ENCODE measurements at places on chromosomes 1 and 21.

GRCh38 chr1:31760471-31761470, 3.4 kb downstream of the ADGRB2 start:
- peak; percentile 88 for DNase-seq

GRCh38 chr1:154141240-154141639, 13.6 kb downstream of the NUP210L start:
- no peak for DNase-seq

GRCh38 chr21:44569861-44570517, 3.5 kb upstream of the KRTAP10-4 start:
- DNase-seq: no peak

GRCh38 chr1:84550826-84551225, 23.4 kb downstream of the CTBS start:
- no peak for DNase-seq

GRCh38 chr1:113763661-113764060, 4.4 kb upstream of the PHTF1 start:
- no peak for DNase-seq

GRCh38 chr1:212506666-212507065, 73.9 kb downstream of the NENF start:
- no peak for DNase-seq

GRCh38 chr1:25019337-25020172, 89.5 kb upstream of the RUNX3 start:
- no peak for DNase-seq

DNA sequence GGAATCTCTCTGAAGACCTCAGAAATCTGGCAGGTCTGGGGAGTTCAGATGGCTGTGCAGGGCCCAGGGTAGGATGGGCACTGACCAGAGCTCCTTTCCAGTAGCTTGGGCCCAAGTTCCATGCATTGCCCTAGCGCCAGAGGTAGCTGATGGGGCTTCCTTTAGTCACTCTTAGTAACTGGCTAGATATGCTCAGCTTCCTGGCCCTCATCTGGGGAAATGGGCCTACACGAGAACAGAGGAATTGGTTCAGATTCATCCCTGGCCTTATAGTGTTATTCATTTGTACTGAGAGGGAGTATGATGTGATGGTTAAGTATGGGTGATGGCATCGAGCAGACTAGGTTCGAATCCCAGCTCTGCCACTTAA, 15.5 kb upstream of the PSMB2 start:
- no peak for DNase-seq

DNA sequence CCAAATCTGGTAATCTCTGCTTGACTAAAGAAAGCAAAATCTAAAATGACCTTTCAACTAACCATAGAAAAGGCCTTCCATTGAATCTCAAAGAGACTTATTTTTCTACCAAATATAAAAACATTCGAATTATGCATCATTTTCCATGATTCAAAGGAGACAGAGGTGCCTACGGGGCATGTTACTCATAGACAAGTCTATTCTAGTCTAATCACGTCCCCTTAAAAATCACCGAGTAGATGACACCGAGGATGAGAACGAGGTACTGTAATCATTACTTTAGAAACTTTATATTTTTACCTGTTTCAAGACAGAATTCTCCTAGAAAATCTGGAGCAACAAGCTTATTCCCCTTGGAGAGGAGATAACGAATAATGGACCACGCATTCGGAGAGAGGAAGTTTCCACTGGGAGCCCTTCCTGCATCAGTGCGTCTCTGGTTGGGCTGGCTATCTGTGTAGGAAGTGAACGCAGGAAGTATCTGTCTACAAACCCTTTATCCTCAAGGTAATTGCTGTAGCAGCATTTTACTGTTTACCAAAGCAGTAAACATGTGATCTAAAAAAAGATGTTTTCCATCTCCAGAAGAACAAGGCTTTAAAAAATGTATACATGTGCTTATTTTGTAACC, 9.5 kb downstream of the ERG start:
- DNase-seq: no peak
